ENCODE measurements at places on chromosomes 2 and 18. TPM values are rescaled to one million over a fixed set of nuclear protein-coding genes. Genes with fewer than 3 reads are reported as not detected.
A peak's percentile ranks its signal among the peaks of the same experiment; 100 is the strongest.

DNA sequence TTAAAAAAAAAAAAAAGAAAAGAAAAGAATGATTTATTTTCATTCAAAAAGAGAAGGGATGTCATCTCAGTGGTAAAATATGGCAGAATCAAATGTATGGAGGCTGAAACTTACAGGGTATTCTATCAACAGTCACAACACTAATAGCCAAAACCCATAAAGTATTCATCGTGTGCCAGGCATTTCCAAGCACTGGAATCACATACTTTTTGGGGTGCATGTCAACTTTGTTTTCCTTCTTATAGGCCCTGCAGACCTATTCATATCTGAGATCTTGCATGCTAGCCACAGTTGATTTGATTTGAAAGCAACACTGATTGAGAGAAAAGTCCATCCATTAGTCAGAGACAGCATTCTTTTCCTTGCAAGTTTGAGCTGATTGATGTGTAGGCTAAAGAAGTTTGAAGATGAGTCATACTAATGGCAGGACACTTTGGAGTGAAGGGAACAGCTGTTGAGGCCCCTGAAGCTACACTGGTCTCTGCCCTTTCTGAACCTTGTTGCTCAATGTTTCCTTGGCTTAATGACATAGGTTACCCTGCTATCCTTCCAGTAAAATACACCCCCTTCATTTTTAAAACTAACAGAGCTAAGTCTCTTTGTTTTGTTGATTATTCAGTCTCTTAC lies 22.0 kb downstream of the KATNAL2 start:
- peak; percentile 75 for DNase-seq
- H3K27ac ChIP-seq = peak overlapping the region; percentile 76
- H3K36me3 ChIP-seq = no peaks in the 10 kb centered on the region
- H3K4me3 ChIP-seq = no peak overlapping the region

DNA sequence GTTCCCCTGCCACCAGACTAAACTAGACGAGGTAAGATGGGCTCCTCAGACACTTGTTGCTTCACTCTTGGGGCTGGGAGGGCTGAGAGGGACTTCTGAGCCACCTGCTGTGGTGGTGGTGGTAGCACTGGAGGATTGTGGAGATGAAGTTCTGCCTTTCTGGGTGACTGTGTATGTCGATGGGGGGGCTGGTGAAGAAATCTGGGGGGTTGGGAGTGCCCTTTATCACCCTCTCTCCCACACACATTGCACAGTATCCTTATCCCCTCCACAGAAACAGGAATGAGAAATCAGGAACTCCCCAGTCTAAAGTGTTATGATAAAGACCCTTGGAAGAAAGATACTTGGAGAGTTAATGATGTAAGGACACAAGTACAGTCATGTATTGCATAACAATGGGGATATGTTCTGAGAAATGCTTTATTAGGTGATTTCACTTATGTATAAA lies 38.5 kb downstream of the HK2 start:
- H3K4me1 ChIP-seq = peaks cover 19% of the 10 kb centered on the region
- peaks cover 7% of the 10 kb centered on the region for H3K36me3 ChIP-seq
- H3K4me3 ChIP-seq = no peak overlapping the region

DNA sequence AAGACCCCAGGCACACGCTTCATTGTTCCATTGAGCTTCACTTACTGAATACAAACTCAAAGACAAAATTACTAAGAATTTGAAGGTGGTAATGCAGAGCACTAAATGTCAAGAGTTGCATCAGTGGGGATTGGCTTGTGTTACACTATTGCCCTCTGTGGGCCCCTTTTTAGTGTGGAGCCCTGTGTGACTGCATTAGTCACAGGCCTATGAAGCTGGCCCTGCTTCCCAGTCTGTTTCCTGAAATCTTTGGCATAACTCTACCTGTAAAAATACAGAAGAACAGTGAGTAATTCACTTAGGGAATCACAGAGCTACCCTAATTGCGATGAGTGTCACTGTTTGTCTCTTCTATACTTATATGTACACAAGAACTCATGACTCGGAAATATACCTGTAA lies 40.0 kb upstream of the STPG4 start:
- no peaks in the 10 kb centered on the region for H3K27me3 ChIP-seq
- H3K4me3 ChIP-seq = no peak overlapping the region
- H3K4me1 ChIP-seq = peaks cover 34% of the 10 kb centered on the region
- DNase-seq = no peak
- H3K27ac ChIP-seq = no peak overlapping the region

GRCh38 chr2:6011921-6012320 lies 319.7 kb downstream of the SOX11 start:
- H3K27me3 ChIP-seq = no peaks in the 10 kb centered on the region
- H3K4me1 ChIP-seq = no peaks in the 10 kb centered on the region
- no peak overlapping the region for H3K4me3 ChIP-seq

DNA sequence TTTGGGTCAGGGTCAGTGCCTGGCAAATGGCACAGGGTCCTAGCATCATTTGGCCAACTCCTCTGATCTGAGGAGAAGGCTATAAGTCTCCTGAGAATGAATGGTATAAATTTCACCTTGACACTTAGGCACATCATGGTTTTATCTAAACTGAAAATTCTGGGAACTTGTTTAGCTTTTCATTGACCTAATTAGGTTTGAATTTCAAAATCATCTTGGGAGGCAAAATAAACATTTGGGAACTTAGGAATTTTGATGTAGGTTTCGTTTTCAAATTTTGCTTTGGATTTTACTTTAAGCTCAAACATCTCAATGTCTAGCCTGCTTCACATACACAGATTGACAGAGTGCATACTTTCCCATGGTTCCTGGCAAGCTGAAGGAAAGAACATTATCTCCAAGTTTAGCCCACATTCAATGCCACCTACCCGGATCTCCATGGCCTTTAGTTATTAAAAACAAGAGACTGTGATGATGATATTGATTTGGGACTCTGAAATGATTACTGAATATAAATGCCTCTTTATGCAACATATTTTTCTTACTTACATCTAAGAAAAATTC lies 44.5 kb downstream of the MYOM1 start:
- no peaks in the 10 kb centered on the region for H3K27me3 ChIP-seq
- peaks cover 13% of the 10 kb centered on the region for H3K4me1 ChIP-seq
- DNase-seq = no peak
- no peak overlapping the region for H3K4me3 ChIP-seq
- H3K27ac ChIP-seq = no peak overlapping the region

- no peak for DNase-seq
- no peaks in the 10 kb centered on the region for H3K36me3 ChIP-seq
- H3K4me3 ChIP-seq = no peak overlapping the region
- H3K27me3 ChIP-seq = peaks cover 5% of the 10 kb centered on the region
- H3K4me1 ChIP-seq = peaks cover 19% of the 10 kb centered on the region
These were observed 32.7 kb downstream of the CELF4 start for GRCh38 chr18:37532917-37533316.

GRCh38 chr18:29321561-29321960 lies 1144.6 kb upstream of the CDH2 start:
- no peaks in the 10 kb centered on the region for H3K4me1 ChIP-seq
- DNase-seq = no peak
- no peak overlapping the region for H3K27ac ChIP-seq
- no peaks in the 10 kb centered on the region for H3K27me3 ChIP-seq

- H3K4me1 ChIP-seq = no peaks in the 10 kb centered on the region
- H3K36me3 ChIP-seq = no peaks in the 10 kb centered on the region
- H3K27ac ChIP-seq = no peak overlapping the region
- H3K27me3 ChIP-seq = no peaks in the 10 kb centered on the region
- no peak for DNase-seq
These were observed 931.1 kb downstream of the LRP1B start for GRCh38 chr2:141199711-141200110.

Gene SCLY
- total RNA-seq = 8.2 TPM

Gene DSC2
- total RNA-seq = 3.5 TPM

- H3K27me3 ChIP-seq = no peaks in the 10 kb centered on the region
- H3K4me1 ChIP-seq = no peaks in the 10 kb centered on the region
- no peaks in the 10 kb centered on the region for H3K36me3 ChIP-seq
- no peak for DNase-seq
- H3K4me3 ChIP-seq = no peak overlapping the region
These were observed 718.7 kb upstream of the SLC8A1 start for GRCh38 chr2:41170589-41170988.

Gene TDRD15
- not detected for total RNA-seq

Gene VWC2L
- total RNA-seq = not detected

DNA sequence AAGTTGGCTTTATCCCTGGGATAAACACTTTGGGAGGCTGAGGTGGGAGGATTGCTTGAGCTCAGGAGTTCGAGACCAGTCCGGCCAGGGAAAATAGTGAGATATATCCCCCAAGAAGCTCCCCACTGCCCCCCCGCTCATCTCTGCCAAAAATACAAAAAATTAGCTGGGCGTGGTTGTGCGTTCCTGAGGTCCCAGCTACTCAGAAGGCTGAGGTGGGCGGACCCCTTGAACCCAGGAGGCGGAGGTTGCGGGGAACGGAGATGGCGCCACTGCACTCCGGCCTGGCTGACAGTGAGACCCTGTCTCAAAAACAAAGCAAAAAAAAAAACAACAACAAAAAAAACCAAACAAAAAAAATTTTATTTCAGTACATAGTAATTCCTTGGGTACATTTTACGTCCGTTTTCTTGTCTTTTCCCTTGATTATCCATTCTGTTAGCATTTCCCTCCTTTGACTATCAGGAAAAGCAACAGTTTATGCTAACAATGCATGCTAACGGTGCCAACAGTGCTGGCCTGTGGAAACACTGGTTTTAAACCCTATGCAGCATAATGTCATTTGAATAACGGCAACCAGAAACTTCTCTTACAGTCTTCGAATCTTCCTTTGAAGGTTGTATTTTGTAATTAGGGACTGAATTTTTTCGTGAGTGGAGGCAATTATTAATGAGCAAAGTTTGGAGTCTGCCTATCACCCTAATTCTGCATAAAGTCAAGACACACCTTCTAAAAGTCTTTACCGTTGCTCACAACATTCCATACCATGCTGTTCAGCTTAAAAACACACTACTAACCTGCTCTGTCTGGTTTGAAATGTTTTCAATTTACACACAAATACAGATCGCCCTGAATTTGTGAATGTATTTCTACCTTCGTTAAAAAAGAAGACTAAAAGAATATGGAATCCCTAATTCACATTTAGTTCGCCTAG lies 721 bp upstream of the MIB1 start:
- no peaks in the 10 kb centered on the region for H3K27me3 ChIP-seq
- H3K4me1 ChIP-seq = peaks cover 4% of the 10 kb centered on the region
- DNase-seq = peak; percentile 39
- no peaks in the 10 kb centered on the region for H3K36me3 ChIP-seq

DNA sequence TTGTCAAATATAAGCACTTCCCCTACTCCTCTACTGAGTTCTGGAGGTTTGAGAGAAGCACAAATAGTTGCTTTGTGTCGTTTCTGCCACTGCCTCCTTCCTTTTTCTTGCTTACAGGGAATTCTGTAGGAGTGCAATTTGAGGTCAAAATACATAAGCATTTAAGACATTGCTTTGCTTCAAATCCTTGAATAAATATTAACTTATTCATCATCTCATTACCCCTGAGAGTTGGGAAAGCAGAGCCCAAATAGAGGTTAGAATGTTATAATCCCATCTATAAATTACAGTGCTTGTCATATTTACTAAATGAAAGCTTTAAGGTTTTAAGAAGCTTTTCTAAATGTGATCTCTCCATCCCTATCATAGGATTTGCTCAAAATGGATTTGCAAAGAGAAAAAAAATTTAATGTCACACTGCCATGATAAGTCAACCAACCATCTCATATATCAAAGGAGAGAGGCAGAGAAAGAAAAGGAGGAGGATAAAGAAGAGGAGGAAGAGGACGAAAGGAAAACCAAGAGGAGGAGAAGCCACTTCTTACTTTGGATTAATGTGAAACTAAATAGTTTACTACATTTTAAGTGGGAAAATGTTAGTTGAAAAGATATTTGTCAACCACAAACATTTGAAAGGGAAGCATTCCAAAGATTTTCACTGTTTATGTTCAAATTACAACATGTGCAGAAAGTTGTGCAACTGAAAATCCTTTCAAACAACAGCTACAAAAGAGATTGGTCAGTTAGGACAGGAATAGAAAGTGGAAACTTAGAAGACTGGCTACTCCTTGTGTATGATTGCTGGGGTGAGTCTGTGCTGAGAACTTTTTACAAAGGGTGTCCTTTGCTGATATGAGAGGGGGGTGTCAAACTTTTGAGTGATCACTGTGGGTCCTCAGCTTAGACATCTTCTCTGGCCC lies 277.3 kb upstream of the FN1 start:
- H3K36me3 ChIP-seq = no peaks in the 10 kb centered on the region
- peaks cover 26% of the 10 kb centered on the region for H3K4me1 ChIP-seq
- H3K4me3 ChIP-seq = no peak overlapping the region
- peak; percentile 82 for DNase-seq

Gene C2orf80
- not detected for total RNA-seq

Gene TEX44
- not detected for total RNA-seq

GRCh38 chr2:59425247-59425646 lies 1128.2 kb downstream of the BCL11A start:
- no peak overlapping the region for H3K27ac ChIP-seq
- DNase-seq = no peak
- no peak overlapping the region for H3K4me3 ChIP-seq
- no peaks in the 10 kb centered on the region for H3K27me3 ChIP-seq

Gene HRH4
- 0.09 TPM for total RNA-seq

Gene FAP
- 89.1 TPM for total RNA-seq

DNA sequence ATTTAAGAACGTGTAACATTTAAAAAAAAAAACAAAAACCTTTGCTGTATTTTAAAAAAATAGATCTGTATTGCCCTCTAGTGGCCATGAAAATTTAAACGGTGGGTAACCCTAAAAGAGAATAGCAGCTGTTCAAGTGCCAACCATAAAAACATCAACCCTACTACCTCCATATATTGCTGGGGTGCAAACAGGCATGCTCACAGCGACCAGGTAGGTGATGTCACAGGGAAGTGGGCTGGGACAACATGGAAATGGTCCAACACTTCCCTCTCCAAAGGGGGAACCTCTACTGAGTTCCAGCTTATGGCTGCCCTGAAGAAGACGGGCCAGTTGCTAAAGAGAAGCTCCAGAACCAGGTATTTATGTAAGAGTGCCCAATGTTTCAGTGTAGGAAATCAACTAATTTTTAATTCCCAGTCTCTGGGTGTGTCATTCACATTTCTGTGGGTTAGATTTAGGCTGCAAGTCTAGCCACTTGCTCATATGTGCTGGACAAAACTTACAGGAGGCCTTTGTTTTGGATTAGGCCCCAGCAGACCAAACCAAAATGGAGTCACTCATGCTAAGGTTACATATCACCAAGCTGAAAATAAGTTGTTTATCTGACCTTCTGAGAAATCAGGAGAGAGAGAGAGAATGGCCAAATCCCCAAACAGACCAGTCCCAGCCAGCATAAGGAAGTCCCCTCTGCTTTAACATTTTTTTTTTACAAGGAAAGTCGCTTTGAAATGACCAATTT lies 54.5 kb downstream of the SKA1 start:
- H3K36me3 ChIP-seq = no peaks in the 10 kb centered on the region
- no peaks in the 10 kb centered on the region for H3K4me1 ChIP-seq
- no peak overlapping the region for H3K4me3 ChIP-seq
- no peak overlapping the region for H3K27ac ChIP-seq
